Stimulated activated CD4-positive, alpha-beta T cell treated with anti-CD3 and anti-CD28 coated beads, Interleukin-15, amount 100 ng/mL, for 24 hours (primary cell): ENCODE measurements at places on chromosomes 1 and 21.

DNA sequence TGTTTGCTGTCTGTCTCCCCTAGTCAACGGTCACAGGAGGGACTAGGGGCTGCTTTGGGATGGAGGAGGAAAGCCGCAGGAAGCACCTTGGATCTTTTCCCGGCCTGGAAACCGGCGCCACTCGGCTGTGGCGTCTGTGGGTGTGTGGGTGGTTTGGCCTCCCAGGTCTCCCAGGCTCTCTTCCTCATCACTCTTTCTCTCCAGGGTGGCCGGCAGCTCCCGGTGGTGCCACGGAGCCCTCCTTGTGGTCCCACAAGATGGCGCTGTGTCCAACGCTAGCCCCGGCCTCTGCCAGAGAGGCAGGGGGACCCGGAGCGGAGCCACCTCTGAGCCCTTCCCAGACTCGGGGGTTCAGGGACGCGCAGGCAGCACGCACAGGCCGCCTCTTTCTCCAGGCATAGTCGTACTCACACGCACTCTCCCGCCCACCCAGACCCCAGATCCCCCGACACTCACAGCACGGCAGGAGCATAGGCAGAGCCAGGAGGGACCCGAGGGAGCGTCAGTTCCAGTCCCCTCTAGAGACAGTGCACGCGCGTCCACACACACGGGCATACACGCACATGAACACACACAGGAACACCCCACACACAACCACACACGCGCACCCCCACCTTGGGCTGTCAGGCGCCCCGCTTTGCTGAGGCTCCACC is 31.2 kb downstream of the CDCP2 start:
- peak; percentile 78 for DNase-seq

GRCh38 chr1:246128494-246129069 is 378.5 kb downstream of the SMYD3 start:
- no peak for DNase-seq

DNA sequence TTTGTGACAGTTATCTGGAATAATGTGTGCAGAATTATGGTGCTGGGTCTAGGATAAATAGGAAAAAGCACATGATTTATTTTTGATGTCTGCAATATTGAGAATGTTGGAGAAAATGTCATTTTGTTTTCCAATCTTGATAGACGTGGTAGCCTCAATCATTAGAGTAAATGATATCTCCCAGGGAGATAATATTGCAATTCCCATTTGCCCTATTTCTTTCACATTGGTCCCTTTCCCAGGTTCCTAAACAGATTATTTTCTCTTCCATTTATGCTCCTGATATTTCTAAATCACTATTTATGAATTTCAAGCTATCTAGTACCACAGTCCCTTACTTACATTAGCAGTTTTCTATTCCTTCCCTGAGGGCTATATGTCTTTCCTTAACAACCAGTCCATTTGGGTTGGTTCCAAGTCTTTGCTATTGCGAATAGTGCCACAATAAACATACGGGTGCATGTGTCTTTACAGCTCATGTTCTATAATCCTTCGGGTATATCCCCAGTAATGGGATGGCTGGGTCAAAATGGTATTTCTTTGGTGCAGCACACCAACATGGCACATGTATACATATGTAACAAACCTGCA is 447.3 kb downstream of the PLA2G4A start:
- no peak for DNase-seq

DNA sequence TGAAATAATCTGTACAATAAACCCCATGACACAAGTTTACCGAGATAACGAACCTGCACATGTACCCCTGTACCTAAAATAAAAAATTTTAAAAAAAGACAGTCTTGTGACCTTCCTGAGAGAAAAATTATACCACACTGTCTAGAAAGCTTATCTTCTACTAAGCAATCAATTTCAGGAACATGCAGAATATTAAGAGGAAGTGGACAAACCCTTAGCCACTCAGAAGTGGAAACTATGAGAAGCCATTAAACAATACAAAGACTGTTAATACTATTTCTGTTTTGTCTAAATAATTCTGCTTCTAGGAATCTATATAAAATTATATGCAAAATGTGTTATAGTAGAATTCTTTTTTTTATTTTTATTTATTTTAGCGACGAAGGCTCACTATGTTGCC is 93.9 kb downstream of the ADAMTS1 start:
- DNase-seq = no peak
